Chondrocyte (in vitro differentiated cells): ENCODE measurements at places on chromosomes 13 and 19. TPM values are rescaled to one million over a fixed set of nuclear protein-coding genes. Genes with fewer than 3 reads are reported as not detected.

PLK5 gene
- total RNA-seq = 0.12 TPM in 1 of 3 replicates, not detected in the others

DNA sequence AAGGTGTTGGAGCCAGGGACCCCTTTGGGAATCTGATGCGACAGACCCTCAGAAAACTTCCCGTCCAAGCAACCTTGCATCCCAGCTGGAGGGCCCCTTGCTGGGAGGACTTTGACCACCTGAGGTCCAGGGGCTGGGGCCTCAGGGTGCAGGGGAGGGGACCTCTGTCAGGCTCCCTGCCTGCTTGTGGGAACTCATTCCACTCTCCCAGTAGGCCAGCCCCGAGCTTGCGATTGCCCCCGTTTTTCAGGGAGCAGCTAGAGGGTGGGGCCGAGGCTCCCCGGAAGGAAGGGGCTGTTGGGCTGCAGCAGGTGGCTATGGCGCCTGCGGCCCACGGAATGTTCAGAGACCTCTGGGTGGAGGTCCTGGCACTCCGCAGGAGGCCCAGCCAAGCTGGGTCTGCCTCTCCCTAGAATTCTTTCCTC lies 2.8 kb downstream of the GNA11 start:
- H3K27ac ChIP-seq = no peak overlapping the region
- H3K27me3 ChIP-seq = no peaks in the 10 kb centered on the region
- DNase-seq = no peak
- no peaks in the 10 kb centered on the region for H3K36me3 ChIP-seq
- no peak overlapping the region for H3K4me3 ChIP-seq

CFD gene
- 1.1 to 17.9 TPM (median 1.8 TPM) in 3 replicates for total RNA-seq

GRCh38 chr19:16911046-16911445 lies 22.2 kb downstream of the F2RL3 start:
- H3K27ac ChIP-seq = no peak overlapping the region
- H3K4me1 ChIP-seq = no peaks in the 10 kb centered on the region
- peaks cover 8% of the 10 kb centered on the region for H3K36me3 ChIP-seq

ZNF576 gene
- 11.9 to 17.6 TPM (median 12.1 TPM) in 3 replicates for total RNA-seq

DNA sequence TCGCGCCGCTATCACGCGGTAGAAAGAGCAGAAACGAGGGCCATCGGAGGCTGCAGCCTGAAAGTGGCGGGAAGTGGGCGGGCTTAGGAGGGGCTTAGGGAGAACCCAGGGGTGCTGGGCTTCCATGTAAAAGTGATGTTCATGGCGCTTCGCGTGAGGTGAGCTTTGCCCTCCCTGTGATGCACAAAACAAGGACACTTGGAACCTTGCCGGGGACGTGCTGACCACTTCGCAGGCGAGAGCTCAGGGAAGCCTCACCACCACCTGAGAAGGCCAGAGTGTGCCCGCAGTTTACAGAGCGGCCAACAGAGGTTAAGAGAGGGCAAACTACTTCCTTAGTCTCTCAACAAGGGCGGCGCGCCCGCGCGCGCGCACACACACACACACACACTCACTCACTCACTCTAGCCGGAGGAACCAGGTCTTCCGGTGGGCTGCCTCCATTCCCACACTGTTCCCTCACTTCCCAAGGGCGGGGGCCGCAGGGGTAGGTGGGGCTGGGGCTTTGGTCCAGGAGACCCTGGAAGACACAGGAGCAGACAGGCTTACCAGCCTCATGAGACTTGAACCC lies 651 bp downstream of the GAPDHS start:
- no peaks in the 10 kb centered on the region for H3K4me1 ChIP-seq
- H3K36me3 ChIP-seq = no peaks in the 10 kb centered on the region
- no peak for DNase-seq

GRCh38 chr13:59584761-59585670 lies 578.7 kb downstream of the DIAPH3 start:
- H3K27me3 ChIP-seq = no peaks in the 10 kb centered on the region
- H3K36me3 ChIP-seq = no peaks in the 10 kb centered on the region
- no peak overlapping the region for H3K4me3 ChIP-seq

- no peaks in the 10 kb centered on the region for H3K27me3 ChIP-seq
- peak overlapping the region; percentile 96 for H3K27ac ChIP-seq
- H3K4me1 ChIP-seq = peaks cover 30% of the 10 kb centered on the region
- DNase-seq = no peak
- peak overlapping the region; percentile 83 for H3K4me3 ChIP-seq
Measured at GRCh38 chr19:56139847-56140582, 1.1 kb upstream of the ZNF444 start.

DNA sequence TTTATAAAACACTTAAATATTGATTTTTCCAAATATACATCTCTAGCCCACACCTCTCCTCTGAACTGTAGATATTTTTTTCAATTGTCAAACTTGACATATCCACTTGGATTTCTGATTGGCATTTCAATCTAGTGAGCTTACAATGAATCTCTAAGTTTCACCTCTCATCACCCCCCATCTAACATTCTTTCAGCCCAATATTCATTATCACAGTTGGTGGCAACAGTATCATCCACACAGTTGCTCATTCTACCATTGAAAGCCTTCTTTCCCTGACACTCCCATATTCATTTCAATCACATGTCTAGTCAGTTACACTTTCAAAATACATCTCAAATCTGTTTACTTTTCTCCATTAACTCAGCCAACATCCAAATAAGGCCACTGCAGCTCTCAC lies 385.2 kb downstream of the PCDH20 start:
- peaks cover 6% of the 10 kb centered on the region for H3K27me3 ChIP-seq
- no peak for DNase-seq
- H3K4me3 ChIP-seq = no peak overlapping the region
- no peaks in the 10 kb centered on the region for H3K4me1 ChIP-seq
- no peaks in the 10 kb centered on the region for H3K36me3 ChIP-seq
- H3K27ac ChIP-seq = no peak overlapping the region

- no peak overlapping the region for H3K27ac ChIP-seq
- peaks cover 10% of the 10 kb centered on the region for H3K4me1 ChIP-seq
- no peak for DNase-seq
Measured at GRCh38 chr13:66446413-66446812, 783.7 kb downstream of the PCDH9 start.

DNA sequence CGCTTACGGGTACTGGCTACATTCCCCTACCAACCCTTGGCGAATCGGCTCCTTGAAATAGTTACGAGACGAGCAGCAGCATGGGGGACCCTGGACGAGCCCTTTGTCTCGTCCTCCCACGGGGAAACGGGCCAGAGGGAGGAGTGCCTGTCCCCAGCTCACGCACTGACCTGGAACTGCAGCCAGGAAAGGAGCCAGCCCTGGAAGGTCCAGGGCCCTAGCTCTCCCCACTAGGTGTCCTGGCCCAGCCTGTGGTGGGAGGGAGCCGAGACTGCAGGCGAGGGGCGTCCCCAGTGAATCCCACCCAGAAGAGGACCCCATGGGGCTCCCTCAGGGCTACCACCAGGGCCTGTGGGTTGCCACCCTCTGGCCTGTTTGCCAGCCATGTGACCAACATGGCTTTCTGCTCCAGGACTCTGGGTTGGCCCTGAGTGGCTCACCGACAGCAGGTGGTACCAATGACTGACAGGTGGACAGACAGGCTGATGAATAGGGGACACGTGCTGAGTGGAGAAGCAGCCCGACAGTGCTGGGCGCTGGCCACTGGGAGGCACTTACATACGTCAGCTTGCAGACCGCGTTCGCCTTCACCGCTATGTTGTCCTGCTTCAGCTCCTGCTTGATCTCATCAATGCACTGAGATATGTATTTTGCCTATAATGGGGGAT lies 13.2 kb downstream of the AP3D1 start:
- H3K27ac ChIP-seq = no peak overlapping the region
- no peak for DNase-seq
- no peaks in the 10 kb centered on the region for H3K27me3 ChIP-seq
- H3K4me1 ChIP-seq = peaks cover 8% of the 10 kb centered on the region
- H3K4me3 ChIP-seq = no peak overlapping the region

FGF21 gene
- total RNA-seq = not detected in 3 replicates

ZNF614 gene
- 6.0 to 8.3 TPM (median 7.4 TPM) in 3 replicates for total RNA-seq

ZNF66 gene
- 1.3 to 6.1 TPM (median 3.2 TPM) in 3 replicates for total RNA-seq

RASGRP4 gene
- not detected in 3 replicates for total RNA-seq

LYPD3 gene
- 0.39 to 1.0 TPM (median 0.59 TPM) in 3 replicates for total RNA-seq

- no peak overlapping the region for H3K4me3 ChIP-seq
- DNase-seq = peak; percentile 54
- no peaks in the 10 kb centered on the region for H3K27me3 ChIP-seq
Measured at GRCh38 chr13:70842062-70842644, 733.9 kb upstream of the KLHL1 start.

SYT3 gene
- total RNA-seq = 0.28 to 0.77 TPM (median 0.47 TPM) in 3 replicates

- peaks cover under 1% of the 10 kb centered on the region for H3K27me3 ChIP-seq
- H3K4me3 ChIP-seq = peak overlapping the region; percentile 45
- no peaks in the 10 kb centered on the region for H3K36me3 ChIP-seq
Measured at GRCh38 chr13:99125326-99125915, 75.2 kb upstream of the UBAC2 start.

DNA sequence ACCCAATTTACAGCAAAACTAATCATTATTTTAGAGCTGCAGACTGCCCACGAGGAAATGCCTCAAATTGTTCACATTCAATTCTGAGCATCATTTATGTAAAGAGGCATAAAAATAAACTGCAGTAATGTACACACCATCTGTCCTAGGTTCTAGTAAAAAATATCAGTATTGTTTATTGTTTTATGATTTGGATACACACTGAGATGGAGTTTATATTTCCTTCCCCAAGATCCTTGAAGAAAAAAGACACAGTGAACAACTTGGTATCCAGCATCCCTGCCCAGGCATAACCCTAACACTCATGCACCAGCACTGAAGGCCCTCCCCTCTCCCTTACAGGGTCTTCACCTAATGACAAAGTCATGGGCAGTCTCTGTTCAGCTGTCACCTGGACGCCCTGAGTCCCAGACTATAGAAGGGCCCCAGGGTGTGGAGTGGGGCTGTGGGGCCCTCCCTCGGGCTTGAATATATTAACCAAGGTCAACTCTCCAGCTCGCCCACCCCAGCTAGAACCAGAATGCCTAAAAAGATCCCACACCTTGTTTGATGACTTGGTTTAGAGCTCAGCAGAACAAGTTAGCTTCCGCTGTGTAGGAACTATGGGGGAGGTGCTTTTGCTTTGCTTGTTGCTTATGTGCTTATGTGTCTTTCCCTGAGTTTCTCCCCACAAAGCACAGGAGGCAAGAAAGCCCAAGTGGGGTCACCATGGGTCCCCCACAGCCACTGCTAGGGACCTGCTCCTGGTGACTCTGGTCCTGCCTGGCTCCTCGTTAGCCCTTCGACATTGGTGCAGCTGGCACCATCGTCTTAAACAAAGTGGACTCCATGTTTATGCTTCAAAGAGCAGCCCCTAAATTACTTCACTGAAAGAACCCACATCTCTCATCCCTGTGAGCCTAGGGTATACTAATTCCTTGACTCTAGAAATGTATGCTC lies 111.1 kb downstream of the COL4A1 start:
- no peaks in the 10 kb centered on the region for H3K27me3 ChIP-seq
- DNase-seq = no peak
- peaks cover 88% of the 10 kb centered on the region for H3K36me3 ChIP-seq
- H3K4me1 ChIP-seq = peaks cover 41% of the 10 kb centered on the region
- no peak overlapping the region for H3K4me3 ChIP-seq

ZNF557 gene
- 8.1 to 11.6 TPM (median 8.2 TPM) in 3 replicates for total RNA-seq

DNA sequence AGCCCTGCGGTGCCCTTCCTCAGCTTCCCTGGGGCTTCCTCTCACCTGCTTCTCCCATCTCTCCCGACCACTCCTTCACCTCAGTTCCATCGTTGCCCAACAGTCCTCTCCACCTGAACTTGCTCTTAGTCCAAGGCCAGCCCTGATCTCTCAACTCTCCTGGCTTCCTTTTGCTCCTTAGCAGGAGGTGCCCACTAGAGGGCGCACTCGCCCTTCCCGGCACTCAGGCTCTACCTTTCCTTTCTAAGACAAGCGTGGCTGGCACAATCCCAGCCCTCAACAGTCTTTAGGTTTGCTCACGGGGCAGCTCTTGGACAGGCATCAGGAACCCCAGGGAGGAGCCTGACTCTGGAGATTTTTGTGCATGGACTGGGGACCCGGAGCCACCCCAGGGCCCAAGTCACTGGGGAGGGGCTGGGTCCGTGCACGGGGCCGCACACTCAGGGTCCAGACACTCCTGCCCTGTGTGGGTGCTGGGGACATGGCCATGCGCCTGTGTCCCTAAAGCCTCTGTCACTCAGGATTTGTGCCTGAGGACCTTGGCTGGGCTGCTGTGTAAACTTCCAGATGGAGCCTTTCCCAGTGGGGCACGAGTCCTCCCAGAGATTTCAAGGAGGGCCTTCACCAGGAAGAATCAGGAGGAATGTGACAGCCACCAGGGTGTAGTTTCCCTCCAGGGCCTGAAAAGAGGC lies 12.1 kb upstream of the CEACAM8 start:
- DNase-seq = no peak
- no peak overlapping the region for H3K4me3 ChIP-seq
- no peaks in the 10 kb centered on the region for H3K4me1 ChIP-seq
